ENCODE measurements at places on chromosomes 12 and 14. TPM values are rescaled to one million over a fixed set of nuclear protein-coding genes. Genes with fewer than 3 reads are reported as not detected.

CNTN1 gene
- total RNA-seq: not detected

STON2 gene
- total RNA-seq: 51.1 TPM

HPD gene
- not detected for total RNA-seq

CMAS gene
- total RNA-seq: 10.7 TPM

ST8SIA1 gene
- total RNA-seq: 7.6 TPM

DENND5B gene
- 0.94 TPM for total RNA-seq

PRKD1 gene
- not detected for total RNA-seq
